ENCODE measurements at places on chromosomes 5 and 9. TPM values are rescaled to one million over a fixed set of nuclear protein-coding genes. Genes with fewer than 3 reads are reported as not detected.

The WDR38 gene
- not detected for total RNA-seq

- H3K27me3 ChIP-seq = no peaks in the 10 kb centered on the region
- H3K27ac ChIP-seq = no peak overlapping the region
- no peaks in the 10 kb centered on the region for H3K36me3 ChIP-seq
- H3K4me3 ChIP-seq = no peak overlapping the region
- no peaks in the 10 kb centered on the region for H3K4me1 ChIP-seq
- DNase-seq = no peak
Observed at GRCh38 chr5:174082286-174082685, 36.8 kb downstream of the NSG2 start.

DNA sequence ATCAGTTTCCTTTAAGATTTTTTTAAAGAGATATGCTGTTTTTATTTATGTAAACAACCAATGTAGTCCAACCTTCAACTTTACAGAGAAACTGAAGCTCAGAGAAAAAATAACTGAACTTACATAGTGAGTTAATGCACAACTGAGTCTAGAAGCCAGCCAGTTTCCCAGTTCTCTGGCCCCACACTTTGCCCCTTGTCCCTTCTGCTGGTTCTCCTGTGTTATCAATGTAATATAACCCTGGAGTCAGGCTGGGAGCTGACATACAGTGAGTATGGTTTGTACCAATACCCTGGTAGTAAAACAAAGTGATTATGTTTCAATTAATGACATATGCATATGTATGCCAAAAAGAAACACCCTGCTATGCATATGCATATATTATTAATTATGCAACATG lies 32.2 kb upstream of the GRIA1 start:
- no peak overlapping the region for H3K4me3 ChIP-seq
- H3K4me1 ChIP-seq = no peaks in the 10 kb centered on the region
- H3K27me3 ChIP-seq = no peaks in the 10 kb centered on the region

DNA sequence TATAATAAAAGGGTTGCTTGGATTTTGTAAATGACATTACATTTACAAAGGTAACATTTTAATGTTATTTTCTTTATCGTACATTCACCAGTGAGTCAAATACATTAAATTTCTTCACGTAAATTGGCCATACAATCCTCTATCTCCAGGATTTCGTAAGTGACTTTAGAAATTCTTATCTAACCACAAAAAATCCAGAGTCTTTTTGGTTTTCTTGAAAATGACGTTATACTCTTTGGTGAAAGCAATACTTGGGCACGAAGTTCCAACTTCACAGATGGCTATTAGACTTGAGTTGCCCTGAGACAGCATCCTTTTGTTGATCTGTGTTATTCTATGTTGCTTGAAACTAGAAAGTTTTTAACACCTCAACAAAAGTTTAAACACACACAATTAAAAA lies 87.4 kb upstream of the CDH10 start:
- no peak for DNase-seq
- no peak overlapping the region for H3K4me3 ChIP-seq
- no peaks in the 10 kb centered on the region for H3K4me1 ChIP-seq
- no peaks in the 10 kb centered on the region for H3K27me3 ChIP-seq
- H3K27ac ChIP-seq = no peak overlapping the region

DNA sequence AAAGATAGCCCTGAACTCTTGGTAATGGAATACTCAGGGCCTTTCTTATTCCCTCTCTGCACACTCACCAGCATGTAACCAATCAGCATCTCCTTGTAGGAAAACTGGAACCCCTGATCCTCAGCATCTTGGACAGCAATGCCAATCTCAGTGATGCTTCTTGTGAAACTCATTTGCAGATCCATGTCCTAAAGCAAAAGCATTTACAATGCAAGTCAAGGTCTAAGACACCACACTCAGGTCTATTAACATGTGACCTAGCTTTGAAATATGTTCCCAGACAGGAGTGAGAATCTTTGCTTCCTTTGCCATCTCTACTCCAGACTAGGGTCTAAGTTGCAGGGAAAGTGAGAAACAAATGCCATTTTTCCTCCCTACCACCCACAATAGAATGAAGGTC lies 38.2 kb downstream of the MROH2B start:
- no peaks in the 10 kb centered on the region for H3K36me3 ChIP-seq
- H3K27me3 ChIP-seq = no peaks in the 10 kb centered on the region
- no peak overlapping the region for H3K4me3 ChIP-seq
- H3K4me1 ChIP-seq = no peaks in the 10 kb centered on the region
- no peak for DNase-seq

DNA sequence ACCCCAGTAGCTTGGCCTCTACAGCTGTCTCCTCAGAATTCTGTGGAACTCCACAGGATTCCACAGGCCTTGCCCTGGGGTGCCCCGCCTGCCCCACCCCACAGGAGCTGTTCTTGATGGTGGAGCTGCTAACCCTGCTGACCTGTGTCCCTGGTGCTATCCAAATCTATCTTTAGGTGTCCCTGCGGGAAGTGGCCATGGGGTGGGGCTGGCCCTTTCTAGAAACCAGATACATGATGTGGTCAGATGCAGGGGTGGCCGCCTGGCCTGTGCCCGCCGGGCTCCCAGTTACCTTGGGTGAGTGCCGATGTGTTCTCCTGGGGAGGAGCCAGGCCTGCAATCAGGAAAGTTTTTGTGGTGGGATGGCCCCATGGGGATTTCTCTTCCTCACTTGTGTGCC lies 34.2 kb downstream of the WNK2 start:
- no peaks in the 10 kb centered on the region for H3K27me3 ChIP-seq
- DNase-seq = peak; percentile 3
- no peaks in the 10 kb centered on the region for H3K36me3 ChIP-seq
- H3K4me1 ChIP-seq = peaks cover 1% of the 10 kb centered on the region
- no peak overlapping the region for H3K27ac ChIP-seq
- no peak overlapping the region for H3K4me3 ChIP-seq

Measured in osteoblast (primary cell).